ENCODE measurements at places on chromosomes 12 and 14.

- no peak for DNase-seq
Observed at GRCh38 chr14:20627346-20628027, 14.0 kb downstream of the OR6S1 start.

DNA sequence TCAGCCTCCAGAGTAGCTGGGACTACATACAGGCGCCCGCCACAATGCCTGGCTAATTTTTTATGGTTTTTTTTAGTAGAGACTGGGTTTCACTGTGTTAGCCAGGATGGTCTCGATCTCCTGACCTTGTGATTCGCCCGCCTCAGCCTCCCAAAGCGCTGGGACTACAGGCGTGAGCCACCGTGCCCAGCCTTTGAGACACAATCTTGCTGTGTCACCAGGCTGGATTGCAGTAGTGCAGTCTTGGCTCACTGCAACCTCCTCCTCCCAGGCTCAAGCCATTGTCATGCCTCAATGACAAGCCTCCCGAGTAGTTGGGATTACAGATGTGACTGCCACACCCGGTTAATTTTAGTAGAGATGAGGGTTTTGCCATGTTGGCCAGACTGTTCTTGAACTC lies 21.3 kb upstream of the STRN3 start:
- no peak for DNase-seq

DNA sequence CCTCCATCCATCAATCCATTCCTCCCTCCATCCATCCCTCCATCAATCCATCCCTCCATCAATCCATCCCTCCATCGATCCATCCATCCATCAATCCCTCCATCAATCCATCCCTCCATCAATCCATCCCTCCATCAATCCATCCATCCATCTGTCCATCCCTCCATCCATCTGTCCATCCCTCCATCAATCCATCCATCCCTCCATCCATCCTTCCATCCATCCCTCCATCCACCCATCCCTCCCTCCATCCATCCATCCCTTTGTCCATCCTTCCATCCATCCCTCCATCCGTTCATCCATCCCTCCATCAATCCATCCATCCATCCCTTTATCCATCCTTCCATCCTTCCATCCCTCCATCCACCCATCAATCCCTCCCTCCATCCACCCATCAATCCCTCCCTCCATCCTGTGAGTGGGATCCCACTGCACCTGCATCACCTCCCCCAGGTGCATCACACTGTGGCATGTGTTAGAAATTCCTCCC lies 338.1 kb upstream of the SFSWAP start:
- no peak for DNase-seq

- DNase-seq = peak; percentile 23
Observed at GRCh38 chr12:131001493-131001892, 47.8 kb downstream of the ADGRD1 start.

DNA sequence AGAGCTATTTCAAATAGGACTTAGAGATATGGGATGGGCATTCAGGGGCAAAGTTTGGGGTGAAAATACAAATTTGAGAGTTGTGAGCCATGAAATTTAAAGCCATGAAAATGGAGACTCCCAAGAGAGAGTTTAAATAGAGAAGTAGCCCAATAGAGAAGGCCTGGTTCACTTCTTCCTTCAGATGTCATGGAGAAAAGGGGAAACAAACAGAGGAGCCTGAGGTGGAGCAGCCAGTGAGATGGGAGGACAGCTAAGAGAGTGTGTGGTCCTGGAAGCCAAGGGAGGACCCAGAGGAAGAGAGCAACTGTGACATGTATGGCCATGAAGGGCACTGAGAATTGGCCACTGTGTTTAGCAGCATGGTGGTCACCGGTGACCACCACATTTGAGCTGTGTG lies 12.3 kb upstream of the DYNLL1 start:
- DNase-seq = no peak

- DNase-seq = no peak
Observed at GRCh38 chr14:94638961-94639817, 27.0 kb downstream of the SERPINA3 start.

- DNase-seq = no peak
Observed at GRCh38 chr12:121358073-121358472, 5.9 kb upstream of the ANAPC5 start.

- DNase-seq = no peak
Observed at GRCh38 chr12:15853877-15854276, 28.3 kb upstream of the STRAP start.

GRCh38 chr12:29616664-29617406 lies 119.3 kb upstream of the OVCH1 start:
- no peak for DNase-seq

- DNase-seq = no peak
Observed at GRCh38 chr12:133081159-133081780, 547 bp downstream of the ZNF140 start.
